ENCODE measurements at places on chromosomes 5 and 9.

GRCh38 chr5:59125011-59125961 is 542.4 kb downstream of the RAB3C start:
- no peak for DNase-seq

DNA sequence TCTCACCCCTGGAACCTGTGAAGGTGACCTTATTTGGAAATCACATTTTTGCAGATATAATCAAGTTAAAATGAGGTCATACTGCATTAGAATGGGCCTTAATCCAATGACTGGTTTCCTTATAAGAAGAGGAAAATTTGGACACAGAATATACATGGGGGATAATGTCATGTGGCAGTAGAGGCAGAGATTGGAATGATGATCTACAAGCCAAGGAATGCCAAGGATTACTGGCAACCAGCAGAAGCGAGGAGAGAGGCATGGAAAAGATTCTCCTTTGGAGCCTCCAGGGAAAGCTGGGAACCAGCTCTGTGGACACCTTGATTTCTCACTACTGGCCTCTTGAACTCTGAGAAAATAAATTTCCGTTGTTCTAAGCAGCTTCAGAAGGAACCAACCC is 20.2 kb upstream of the CEP78 start:
- no peak for DNase-seq

- DNase-seq: no peak
Measured at GRCh38 chr5:56102889-56103288, 108.1 kb upstream of the IL6ST start.

DNA sequence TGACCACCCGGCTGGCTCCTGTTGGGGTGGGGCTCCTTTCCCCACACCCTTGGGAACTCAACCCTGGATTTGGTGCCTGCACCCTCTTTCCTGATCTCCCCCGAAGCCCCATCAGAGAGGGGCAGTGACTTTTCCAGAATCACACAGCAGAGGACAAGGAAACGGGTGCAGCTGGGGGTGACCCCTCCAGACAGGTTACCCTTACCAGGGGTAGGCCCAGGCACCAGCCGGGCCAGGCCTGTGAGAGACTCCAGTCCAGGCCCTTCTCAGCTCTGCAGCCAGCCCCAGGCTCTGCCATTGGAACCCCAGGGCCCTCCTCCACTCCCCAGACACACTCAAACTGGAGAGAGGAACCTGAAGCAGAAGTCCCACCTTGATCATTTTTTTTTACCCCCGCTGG is 19.0 kb upstream of the PHYHD1 start:
- DNase-seq: no peak

DNA sequence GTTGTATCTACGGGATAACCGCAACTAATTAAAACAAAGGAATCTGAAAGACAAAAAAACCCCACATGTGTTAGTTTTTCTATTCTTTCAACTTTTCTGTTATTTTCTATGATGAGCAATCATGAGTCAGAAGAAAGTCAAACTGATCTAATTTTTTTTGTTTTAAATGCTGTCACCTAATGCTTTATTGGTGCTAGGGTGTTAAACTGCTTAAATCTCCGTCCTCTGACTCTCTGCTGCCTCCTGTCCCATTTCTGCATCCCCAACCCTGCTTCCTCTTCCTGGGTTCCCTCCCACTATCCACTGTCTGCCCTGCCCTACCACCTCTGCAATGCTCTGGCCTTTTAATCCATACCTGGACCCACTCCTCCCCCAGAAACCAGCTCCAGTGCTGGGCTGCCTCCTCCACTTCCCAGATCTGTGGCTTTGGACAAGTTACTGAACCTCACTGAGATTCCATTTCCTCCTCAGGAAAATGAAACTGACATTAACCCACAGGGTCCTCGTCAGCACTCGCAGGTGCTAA is 15.7 kb downstream of the PTPN3 start:
- DNase-seq: no peak

DNA sequence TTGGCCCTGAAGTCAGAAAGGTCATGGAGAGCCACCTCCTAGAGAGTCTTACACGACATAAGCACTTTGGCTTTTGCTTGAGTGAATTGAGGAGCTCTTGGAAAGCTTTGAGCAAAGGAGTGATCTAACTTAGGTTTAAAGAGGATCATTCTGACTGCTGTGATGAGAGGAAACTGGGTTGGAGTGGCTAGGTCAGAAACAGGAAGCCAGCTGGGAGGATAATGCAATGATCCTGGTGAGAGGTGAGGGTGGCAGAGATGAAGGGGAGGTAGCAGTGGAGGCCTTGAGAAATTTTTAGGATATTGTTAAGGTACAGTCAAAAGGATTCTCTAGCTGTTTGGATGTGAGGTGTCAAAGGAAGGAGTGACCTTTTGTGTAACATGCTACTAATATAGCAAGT is 32.2 kb upstream of the ROPN1L start:
- no peak for DNase-seq

DNA sequence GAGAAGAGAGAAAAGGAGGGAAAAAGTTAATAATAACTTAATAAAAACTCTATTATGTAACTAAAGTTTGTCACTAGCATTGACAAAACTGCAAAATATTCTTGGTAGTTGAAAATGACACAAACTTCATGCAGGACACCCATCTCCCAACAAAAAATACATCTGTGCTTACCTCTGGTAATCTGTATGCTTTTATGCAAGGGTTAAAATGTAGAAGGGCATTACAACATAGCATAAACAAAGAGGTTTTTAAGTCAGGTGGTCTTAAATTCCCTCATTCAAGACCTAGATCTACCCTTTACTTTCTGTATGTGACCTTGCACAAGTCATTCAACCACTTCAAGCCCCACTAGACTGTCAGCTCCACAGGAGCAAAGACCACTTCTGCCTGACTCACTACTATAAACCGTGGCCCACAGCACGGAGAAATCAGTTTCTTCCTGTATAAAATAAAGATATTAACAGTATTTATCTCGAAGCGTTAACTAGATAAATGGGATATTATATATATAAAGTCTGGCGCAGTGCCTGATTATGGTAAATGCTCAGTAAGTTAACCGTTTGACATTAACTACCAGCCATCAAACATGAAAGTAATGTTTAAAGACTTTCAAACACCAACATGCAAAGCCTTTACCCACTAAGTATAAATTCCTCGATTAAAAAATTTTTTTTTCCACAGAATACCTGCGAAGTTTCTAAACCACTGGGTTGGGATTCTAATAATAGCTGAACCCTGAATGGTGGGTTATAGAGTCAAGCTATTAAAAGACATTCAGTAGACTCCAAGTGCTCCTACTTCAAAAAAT is 2.0 kb downstream of the FBXL17 start:
- no peak for DNase-seq

- no peak for DNase-seq
Measured at GRCh38 chr5:126334760-126335159, 88.4 kb upstream of the GRAMD2B start.

DNA sequence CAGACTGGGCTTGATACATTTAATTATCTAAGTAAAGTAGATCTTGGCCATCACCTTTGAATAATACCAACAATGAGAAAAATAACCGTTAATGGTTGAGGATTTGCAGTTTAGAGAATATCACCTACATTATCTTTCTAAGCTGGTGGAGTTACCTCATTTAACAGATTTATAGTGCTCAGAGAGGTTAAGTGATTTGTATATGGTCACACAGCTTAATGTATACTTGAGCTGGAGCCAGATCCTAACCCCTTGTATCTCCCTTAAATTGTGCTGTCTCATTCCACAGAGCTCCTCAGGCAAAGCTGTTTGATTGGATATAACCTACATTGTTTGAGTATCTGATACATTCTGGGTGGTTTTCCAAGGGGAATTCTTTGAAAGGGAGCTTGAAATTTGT is 57.8 kb downstream of the INSYN2B start:
- DNase-seq: no peak

DNA sequence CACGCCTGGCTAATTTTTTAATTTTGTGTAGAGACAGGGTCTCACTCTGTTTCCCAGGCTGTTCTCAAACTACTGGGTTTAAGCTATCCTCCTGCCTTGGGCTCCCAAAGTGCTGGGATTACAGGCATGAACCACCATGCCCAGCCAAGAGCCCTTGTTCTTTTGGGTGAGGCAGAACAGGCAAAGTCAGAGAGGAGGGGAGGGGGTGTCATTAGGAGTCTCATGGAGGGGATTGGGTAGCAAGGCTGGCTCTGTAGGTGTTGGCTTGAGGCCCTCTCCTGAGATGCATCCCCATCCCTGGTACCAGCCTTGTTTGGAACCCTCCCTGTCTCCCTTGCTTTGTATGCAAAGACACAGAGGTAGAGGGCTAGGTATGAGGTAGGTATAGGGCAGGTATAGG is 24.1 kb downstream of the GSN start:
- no peak for DNase-seq

DNA sequence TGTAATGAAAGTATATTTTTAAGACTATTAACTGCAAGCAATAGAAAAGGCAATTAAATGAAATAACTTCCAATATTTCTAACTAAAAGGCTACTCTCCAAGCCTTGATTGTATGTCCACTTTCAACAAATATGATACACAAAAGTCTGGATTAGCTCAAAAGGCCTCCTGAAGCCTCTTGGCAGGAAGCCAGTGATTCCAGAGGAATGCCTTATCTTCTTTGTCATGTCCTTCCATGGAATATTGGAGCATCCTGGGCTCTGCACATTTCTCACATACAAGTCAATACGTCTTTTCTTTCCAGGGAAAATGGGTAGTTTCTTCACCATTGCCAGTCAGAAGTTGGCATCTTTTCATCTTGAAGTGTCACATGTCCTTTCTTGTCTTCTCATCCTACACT is 357.8 kb downstream of the KDM4C start:
- DNase-seq: no peak

DNA sequence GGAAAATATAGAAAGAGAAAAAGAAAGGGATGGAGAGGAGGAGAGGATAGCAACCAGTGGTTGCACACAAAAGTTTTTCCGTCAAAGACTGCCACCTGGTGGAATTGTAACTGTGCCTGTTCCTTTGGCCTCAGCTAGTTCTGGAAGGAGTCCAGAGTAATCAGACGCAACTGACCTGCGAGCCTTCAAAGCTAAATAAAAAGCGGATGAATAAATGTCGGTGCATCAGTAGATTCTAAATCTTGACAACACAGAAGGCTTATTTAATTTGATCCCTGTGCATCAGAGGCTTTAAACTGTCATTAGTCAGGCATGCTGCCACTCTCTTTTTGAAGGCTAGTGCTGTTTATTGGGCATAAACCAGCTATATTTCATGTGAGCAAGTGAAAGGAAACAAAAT is 132.9 kb upstream of the ACO1 start:
- peak; percentile 2 for DNase-seq

GRCh38 chr5:149810856-149811255 is 80.7 kb downstream of the PPARGC1B start:
- DNase-seq: no peak

DNA sequence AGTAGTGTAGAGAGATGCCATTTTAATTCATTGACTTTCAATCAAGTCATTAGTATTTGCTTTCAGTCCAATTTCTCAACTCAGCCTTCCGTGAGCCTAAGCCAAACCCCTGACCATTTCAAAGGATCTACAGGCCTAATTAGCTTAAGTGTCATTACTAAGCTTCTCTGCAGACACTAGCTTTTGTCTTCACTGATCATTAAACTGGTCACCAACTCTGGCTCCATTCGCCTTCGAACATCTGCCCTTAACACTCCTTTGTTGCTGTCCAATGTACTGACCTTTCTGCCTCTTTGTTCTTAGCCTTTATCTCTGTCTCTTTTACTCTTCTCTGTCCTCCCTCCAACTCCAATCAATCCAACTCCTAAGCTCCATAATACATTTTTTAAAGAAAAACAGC is 299.3 kb downstream of the DIRAS2 start:
- DNase-seq: no peak

All from activated naive CD8-positive, alpha-beta T cell treated with anti-CD3 and anti-CD28 coated beads, Interleukin-2, amount 50 U/mL, for 16 hours (primary cell).